ENCODE measurements at places on chromosomes 5 and 9. TPM values are rescaled to one million over a fixed set of nuclear protein-coding genes. Genes with fewer than 3 reads are reported as not detected.

GRCh38 chr5:119397518-119398380 is 41.9 kb downstream of the TNFAIP8 start:
- DNase-seq, result peak; percentile 56

- DNase-seq, result no peak
Measured at GRCh38 chr5:59847586-59847985, 45.9 kb downstream of the PDE4D start.

DNA sequence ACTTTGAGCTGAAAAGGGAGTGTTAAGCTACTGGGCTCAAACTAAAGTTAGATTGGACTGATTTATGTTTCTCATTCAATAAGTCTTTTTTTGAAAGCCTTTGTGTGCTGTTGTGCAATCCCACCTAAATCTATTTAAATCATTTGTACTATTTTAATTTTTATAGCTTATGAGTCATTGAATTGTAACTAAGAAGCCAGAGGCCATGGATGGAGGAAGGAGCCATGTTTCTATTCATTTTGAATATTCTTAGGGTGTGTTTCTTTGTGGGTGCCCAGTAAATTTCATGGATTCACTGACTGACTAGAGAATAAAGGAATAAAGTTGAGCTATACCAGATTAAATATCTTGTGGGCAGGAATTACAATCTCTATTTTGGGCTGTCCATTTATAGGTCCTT is 238.5 kb downstream of the KIF4B start:
- peak; percentile 50 for DNase-seq

DNA sequence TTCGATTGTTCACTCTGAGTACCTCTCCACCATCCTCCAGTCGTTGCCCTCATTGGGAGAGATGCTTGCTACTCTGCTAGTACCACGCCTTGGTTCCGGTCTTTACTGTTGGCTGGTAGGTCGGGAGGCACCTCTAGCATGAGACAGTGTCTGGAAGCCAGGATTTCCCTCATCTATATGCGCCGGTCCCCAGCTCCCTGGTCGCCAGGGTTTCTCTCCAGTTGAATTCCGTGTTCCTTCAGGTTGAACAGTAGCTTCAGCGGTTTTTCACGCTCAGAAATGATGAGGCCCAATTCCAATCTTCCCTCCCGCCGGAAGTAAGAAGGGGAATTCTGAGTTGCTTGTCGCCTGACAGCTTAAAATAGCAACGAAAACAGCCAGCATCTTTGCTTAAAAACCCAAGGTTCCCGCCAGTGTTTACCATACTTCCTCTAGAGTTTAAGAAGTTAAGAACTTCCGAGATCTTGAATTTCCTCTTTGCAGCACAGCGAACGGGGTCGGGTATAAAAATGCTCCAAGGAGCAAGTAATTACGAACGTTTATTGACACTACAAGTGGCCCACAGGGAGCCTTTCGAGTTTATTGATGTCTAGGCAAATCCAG is 1.3 kb upstream of the ST8SIA4 start:
- DNase-seq, result no peak

GRCh38 chr9:129201289-129201688 is 23.2 kb upstream of the IER5L start:
- no peak for DNase-seq

DNA sequence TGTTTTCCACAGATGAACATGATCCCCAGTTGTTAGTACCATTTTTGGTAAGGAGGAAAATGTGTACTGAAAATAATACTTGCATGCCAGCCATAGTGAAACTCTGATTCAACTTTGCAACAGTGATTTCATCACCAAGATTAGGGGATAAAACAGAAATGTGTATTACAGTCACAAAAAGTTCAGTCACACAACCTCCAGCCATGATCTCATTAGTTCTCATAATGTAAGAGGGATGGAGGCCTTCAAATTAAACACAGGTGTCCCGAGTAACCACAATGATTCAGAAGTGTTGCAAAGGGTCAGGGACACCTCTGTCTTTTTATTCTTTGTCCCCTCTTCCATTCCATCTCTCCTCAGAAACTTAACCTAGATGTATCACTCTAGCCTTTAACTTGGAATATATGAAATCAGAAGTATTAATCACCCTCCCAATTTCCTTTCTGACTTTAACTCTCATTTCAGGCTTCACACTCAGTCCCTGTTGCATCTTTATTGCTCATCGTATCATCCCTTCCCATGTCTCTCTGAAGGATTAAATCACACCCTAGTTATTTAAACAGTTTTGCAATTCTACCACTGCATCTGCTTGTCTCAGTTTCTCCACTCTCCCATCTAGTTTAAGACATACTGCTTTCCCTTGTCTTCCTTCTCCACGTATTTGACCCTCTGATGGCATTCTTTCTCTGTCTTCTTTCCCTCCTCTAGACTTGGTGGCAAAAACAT is 291.2 kb downstream of the ADAMTS6 start:
- DNase-seq, result peak; percentile 99

Gene FBN2
- 9.4 TPM for polyA plus RNA-seq

DNA sequence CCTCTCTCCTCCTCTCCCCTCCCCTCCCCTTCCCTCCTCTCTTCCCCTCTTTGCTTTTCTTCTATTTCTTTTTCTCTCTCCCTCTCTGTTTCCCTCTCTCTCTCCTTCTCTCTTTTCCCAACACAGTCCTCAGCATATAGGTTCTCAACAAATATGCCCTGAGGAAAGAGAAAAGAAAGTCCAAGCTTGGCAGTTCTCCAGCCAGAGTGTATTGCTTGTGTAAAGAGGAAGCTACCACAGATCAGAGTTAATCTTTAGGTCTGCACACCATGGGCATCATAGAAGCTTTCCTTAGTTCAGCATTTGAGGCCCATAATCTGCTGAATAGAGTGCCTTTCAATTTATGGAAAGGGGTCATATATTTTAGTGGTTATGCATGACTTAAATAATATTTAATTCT is 382.8 kb upstream of the WWC1 start:
- no peak for DNase-seq

DNA sequence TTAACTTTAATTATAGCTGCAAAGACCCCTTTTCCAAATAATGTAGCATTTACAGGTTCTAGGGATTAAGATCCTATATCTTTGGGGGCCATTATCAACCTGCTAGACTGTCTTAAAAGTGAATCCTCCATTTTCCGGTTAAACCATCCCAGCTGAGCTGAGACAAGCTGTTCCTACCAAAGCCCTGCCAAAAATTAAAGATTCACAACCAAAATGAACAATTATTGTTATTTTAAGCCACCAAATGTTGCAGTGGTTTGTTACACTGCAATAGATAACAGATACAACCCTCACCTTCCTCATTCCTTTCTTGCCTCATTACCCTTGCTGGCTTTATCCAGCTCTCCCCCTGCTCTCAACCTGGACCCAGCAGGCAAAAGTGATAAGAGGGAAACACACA is 343.4 kb downstream of the CDK5RAP2 start:
- DNase-seq, result no peak

GRCh38 chr9:72150661-72151060 is 1.4 kb downstream of the GDA start:
- DNase-seq, result no peak

DNA sequence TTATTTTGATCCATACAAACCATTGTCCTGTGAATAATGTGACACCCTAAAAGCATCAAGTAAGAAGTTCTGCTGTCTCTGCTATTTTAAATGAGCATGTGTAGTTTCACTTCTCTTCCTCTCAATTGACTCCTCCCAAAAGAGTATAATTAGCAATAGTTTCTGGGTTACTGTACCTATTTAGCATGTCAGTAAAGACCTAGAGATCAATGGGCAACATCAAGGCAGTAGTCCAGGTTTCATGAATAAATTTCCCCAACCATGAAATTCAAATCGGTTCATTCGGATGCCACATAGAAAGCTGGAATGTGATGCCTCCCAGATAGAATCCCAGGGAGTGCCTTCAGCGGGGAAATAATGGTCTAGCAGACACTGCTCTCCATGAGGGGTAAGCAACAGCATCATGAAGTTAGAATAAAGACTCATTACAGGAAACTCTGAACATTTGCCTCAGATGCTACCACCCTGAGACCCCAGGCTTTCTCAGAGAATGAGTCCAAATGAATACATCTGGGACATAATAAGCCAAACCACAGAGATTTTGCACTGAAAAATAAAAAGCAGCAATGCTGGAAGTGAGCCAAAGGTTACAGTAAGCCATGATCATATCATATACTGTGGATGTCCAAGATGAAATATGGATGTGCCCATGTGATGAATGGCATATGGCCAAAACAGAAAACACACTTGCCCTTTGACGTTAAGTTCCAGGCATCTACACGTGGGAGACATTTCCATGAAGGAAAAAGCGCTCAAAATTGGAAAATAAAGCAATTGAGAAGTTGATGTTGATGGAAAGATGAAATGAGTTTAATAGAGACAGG is 1107.0 kb upstream of the SEMA6A start:
- DNase-seq, result no peak

Gene SPINK6
- 2.5 TPM for polyA plus RNA-seq

- DNase-seq, result no peak
Measured at GRCh38 chr9:110240198-110240597, 16.1 kb downstream of the TXN start.

Gene DNAI1
- polyA plus RNA-seq, result not detected

GRCh38 chr5:78568212-78568611 is 80.4 kb downstream of the LHFPL2 start:
- no peak for DNase-seq

DNA sequence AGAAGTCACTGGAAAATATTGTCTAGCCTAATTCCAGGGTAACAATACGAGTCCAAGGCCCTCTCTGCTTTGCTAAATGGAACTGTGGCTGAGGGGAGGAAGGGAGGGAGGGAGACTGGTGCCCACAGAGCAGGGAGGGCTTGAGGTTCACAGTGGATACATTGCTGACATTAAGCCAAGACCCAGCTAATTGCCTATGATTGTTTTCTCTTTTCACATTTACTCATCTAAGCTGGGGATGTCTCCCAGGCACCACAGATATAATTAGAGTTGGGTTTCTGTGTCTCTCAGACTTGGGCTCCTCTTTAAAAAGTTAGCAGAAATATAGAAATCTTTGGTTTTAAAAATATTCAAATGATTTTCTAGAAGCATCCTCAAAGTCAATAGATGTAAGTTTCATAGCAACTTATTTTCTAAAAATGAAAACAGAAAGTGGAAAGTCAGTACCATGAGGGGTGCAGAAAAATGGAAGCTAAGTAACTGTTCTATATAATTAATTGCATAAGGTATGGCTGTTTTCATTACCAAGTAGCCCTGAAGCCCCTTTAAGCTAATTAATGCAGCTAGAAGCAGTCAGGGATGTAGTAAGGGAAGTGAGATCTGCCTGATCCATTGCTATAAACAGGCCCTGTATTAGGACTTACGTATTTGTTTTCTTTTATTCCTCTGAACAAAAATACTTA is 259.8 kb downstream of the NDUFS4 start:
- DNase-seq, result no peak

- DNase-seq, result peak; percentile 28
Measured at GRCh38 chr9:36748322-36748899, 175.7 kb downstream of the MELK start.

DNA sequence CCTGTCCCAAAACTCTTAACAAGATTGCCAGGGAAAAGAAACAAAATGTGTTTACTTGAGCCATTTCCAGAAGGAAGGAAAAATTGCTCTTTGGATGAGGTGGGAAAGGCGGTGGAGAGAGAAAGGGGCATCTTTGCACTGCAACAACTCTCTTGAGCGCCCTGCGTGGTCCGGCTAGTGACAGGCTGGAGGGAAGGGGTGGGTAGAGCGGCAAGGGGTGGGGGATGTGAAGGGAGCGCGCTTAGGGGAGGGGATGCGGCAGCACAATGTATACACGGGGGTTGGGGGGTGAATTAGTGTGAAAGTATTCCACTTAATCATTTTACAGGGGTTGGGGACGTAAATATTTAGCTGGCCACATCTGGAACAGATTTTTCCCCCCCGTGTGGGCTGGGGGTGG is 1.3 kb downstream of the FGF10 start:
- DNase-seq, result no peak

Gene EIF4E1B
- not detected for polyA plus RNA-seq

DNA sequence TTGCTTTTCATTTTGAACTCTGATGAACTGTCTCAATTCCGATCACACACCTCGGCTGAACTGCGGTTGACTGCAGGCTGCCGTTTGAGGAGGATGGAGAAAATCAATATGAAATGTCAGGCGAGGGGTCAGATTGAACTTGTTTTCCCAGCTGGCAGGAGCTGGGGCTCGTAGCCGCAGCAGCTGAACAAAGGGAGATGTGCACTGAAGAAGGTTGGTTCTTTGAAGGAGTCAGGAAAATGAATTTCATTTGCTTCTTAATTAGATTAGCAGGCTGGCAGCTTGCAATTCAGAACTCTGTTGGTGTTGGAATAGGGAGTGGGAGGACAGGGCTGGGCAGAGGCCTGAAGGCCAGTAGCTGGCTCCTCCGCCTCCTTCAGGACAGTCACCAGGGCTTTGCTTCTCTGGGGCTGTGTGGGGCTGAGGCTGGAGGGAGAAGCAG is 117.4 kb upstream of the GPR151 start:
- no peak for DNase-seq

GRCh38 chr9:112041199-112041535 is 133.9 kb downstream of the SUSD1 start:
- DNase-seq, result no peak

GRCh38 chr9:116639251-116639741 is 47.8 kb upstream of the TRIM32 start:
- DNase-seq, result no peak
